ENCODE measurements at places on chromosomes 2 and 18.

DNA sequence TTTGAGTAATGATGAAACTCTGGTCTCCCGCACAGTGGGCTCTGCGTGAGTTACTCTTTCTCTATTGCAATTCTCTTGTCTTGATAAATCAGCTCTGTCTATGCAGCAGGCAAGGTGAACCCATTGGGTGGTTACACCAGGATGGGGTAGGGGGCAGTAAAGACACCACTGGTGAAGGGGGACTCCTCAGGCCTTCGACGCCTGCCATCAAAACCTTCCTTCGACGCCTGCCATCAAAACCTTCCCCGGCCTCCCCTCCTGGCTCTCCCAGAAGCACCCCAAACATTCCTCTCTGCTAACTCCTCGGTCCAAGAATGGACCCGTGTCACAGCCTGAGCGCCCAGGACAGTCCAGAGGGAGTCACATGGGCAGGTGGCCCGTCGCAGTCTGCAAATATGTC is 4.8 kb upstream of the STARD7 start:
- no peak for DNase-seq

DNA sequence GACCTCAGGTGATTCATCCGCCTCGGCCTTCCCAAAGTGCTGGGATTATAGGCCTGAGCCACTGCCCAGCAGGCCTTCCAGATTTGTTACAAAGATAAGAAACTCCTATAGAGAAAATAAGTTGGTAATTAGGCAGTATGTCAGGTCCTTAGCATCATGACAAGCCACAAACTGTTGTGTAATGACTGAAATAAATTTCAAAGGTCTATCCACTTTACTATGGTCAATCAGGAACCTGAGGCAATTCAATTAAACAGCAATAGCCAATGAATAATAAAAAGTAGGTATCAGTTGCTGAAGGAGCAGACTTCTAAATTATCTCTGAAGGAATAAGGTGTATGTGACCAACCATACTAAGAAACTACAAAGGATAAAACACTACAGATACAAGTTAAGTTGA is 62.4 kb upstream of the ATIC start:
- no peak for DNase-seq

- no peak for DNase-seq
Observed at GRCh38 chr2:127012868-127013267, 94.1 kb downstream of the BIN1 start.

- DNase-seq, result no peak
Observed at GRCh38 chr18:42176599-42176998, 221.6 kb downstream of the PIK3C3 start.

GRCh38 chr2:13858626-13859025 is 773.9 kb upstream of the LRATD1 start:
- DNase-seq, result no peak

DNA sequence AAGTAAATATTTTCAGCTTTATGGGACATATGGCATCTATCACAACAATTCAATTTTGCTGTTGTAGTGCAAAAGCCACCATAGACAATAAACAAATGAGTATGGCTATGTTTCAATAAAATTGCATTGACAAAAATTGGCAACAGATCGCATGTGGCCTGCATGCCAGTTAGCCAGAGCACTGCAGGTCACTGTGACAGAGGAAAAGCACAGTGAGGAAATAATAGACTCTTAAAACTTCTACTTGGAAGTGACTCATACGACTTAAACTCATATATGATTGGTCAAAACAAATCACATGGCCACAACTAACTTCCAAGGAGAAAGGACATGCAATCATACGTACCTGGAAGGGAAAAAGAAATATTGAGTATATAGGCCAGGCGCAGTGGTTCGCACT is 44.4 kb downstream of the EXOC6B start:
- DNase-seq, result no peak

DNA sequence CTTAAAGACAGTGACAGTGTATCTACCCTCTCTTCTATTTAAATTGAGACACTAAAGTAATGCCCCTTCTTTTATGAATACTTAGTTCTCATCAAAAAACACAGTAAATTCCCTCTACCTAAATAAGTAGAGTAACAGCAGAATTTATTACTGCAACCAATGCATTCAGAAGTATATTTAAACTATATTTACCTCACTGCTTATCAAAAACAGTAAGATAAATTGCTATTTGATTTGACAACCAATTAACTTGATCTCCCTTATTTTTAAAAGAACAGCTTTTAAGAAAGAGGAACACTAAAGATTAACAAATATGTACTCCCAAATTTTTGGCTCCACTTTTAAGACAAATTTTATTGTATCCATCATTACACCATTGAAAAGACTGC is 4.8 kb downstream of the SATB2 start:
- no peak for DNase-seq

DNA sequence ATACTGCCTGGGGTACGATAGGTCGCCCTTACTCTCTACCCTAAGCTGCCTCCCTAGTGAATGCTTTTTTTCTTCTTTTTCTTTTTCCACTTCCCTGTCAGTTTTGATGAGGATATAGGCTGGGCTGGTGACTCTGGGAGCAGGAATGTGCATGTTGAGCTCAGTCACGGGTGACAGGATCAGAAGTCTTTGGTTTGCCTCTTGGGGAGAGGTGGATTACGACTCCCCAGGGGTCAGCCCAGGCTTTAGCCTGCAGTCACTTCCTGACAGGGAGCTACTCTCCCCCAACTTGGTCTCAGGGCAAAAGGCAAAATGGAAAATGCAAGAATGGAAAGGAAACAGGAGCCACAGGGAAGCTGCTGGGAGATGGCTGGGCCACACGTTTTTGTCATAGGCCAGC is 57.3 kb downstream of the THNSL2 start:
- no peak for DNase-seq

DNA sequence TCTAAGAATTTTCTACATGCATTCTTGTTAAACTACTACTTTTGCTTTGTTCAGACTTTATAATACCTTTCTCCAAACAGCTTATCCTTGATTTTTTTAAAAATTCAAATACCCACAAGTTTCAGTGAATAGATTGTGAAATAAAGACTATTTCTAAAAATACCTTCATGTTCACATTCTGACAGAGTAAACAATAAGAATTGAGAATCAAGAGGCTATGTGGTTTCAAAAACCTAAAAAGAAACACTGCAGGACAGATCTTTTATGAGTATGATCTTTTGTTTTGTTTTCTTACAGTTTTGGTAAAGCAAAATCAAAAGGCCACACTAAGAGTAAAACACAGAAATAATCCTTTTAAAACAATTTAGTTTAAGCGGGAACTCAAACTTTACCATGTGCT is 21.2 kb downstream of the ALS2 start:
- DNase-seq, result no peak

DNA sequence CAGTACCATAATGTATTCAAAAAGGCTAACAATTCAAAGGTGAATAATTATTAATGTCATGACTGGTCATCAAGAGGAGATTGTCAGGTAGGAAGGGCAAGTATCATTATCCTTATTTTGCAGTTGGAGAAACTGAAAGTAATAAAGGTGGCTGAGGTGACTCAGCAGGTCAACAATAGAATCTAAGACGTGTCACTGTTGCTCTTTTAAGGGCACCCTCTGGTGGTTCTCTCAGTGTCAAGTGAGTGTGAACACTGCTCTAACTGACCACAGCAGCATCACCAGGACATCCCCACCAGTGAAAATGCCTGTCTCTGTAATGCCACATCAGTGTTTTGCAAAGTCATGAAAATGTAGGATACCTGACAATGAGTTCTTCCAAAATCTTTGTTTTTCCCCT is 69.7 kb downstream of the DCC start:
- DNase-seq, result no peak

GRCh38 chr2:136767030-136767429 is 1.7 kb downstream of the THSD7B start:
- no peak for DNase-seq

DNA sequence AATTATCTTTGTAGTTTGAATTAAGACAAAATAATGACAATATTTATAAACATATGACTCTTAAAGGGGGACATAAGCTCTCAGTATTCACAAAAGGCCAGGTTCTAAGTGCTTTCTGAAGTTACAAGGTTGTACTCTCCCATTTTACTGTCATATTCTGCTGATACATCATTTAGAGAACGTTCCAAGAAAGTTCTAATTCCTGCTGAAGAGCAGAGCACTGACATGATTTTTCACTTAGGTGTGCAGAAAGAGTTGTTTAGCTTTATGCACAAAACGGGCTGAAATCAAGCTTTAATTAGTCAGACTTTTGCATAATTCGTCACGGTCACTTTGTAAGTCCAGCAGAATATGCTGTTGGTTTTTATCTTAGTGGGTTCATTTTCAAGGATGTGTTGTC is 37.3 kb downstream of the ADAM23 start:
- no peak for DNase-seq

GRCh38 chr18:26460449-26461091 is 87.8 kb downstream of the KCTD1 start:
- DNase-seq, result no peak

GRCh38 chr2:134943540-134943939 is 24.9 kb downstream of the CCNT2 start:
- DNase-seq, result no peak

DNA sequence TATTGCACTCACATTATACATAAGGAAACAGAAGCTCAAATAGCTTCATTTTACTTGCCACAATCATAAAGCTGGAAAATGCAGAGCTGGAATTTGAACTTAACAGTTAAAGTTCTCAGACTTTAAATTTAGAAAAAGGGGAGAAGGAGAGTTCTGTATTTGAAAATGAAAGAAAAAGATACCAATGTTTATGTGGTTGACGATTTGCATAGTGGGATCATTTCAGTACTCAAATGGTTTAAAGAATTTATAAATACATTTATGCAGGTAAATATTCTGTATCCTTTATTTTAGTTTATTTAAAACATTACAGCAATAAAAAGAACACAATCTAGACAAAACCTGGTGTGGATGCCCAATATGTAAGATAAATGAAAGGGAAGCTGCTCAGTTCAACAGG is 25.5 kb upstream of the STAT4 start:
- DNase-seq, result no peak

- no peak for DNase-seq
Observed at GRCh38 chr18:46338205-46338604, 234.0 kb downstream of the HAUS1 start.

- DNase-seq, result no peak
Observed at GRCh38 chr2:193988784-193989183, 1668.2 kb upstream of the SLC39A10 start.

DNA sequence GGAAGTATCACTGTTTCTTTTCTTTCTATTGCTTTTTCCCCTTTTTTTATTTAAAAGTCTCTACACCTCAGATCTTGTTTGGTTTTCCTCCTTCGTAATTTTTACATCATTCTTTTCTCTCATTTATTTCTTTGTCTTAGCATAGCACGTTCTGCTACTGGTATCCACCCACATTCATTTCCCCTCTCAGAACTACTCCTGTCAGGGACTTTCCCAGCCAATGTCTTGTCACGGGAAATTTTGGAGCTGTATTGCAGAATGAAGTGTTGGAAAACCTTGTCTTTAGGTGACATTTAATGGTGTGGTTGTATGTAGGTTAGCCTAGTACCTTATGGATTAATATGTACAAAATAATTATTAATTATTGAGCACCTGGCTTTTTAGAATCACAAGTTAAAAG is 34.0 kb downstream of the TTLL4 start:
- DNase-seq, result no peak

- DNase-seq, result no peak
Observed at GRCh38 chr2:104583811-104584210, 270.1 kb upstream of the POU3F3 start.

GRCh38 chr2:225602205-225602604 is 202.7 kb downstream of the NYAP2 start:
- no peak for DNase-seq

DNA sequence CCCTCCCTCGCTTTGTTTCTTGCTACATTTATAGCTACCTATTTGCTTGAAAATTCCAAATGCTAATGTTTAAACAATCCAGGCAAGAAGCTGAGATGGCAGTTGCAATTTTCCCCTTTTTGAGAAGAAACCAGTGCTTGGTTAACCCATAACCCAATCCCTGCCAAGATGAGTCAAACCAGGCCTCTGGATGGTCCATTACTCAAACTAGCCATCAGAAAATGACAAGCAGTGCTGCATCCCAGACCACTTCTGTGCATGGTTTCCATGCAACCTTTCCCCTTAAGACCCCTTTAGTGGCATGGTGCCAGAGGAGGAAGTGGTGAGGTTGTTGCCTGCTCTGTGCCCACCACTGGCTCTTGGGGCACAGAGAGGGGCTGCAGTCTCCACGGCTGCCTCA is 131.2 kb upstream of the RMP24 start:
- DNase-seq, result no peak

GRCh38 chr18:10792181-10792580 is 266.4 kb downstream of the NAPG start:
- no peak for DNase-seq

DNA sequence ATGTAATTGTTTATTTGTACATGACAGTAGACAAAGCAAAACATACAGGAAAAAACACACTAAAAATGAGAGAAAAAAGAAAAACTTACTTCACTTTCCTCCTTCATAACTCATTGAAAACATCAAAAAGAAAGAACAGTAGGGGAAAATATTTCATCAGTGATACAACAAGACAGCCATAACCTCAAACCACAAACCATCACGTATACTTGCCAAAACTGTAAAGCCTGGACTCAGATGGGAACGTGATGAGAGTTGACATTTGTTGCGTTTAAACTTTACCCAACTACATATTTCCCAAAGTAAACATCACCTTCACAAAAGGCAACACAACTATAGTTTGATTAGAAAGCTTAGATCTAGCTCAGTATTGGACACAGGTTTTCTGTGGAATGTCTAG is 278.2 kb upstream of the COL3A1 start:
- DNase-seq, result no peak

GRCh38 chr2:38733300-38733971 is 17.7 kb downstream of the SRSF7 start:
- no peak for DNase-seq

DNA sequence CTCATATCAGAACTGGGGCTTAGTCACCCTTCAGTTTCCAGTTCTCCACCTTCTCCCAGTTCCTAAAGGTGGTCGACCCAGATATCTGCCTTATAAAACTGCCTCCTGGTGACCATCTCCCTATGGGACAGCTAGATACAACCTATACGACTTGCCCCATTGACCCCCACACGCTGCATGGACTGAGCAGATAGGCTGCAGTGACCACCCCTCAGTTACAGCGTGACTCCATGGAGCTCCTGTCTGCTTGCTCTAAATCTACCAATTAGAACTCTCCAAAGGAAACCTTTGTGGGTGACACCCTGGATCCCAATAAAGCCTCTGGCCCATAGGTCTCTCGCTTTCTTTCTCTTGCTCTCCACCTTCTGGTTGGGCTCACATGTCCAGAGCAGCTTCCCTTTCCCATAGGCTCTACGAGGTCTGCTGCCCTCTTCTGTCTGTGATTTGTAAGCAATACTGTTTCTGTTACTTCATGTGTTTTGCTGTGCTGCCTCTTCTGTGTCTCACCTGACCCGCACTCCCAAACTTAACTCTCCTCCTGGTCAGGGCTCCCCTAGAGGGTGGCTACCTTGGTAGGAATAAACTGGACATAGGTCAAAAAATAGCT is 971.3 kb upstream of the FAM98A start:
- no peak for DNase-seq

- DNase-seq, result no peak
Observed at GRCh38 chr2:215299337-215299859, 12.5 kb upstream of the ATIC start.

GRCh38 chr2:181124497-181124896 is 144.1 kb downstream of the UBE2E3 start:
- DNase-seq, result no peak

- no peak for DNase-seq
Observed at GRCh38 chr2:82789851-82790205, 1669.3 kb downstream of the SUCLG1 start.

All from activated CD4-positive, alpha-beta T cell treated with anti-CD3 and anti-CD28 coated beads, Interleukin-2, amount 50 U/mL, for 4 hours (primary cell).